Activated CD8-positive, alpha-beta memory T cell treated with anti-CD3 and anti-CD28 coated beads, Interleukin-2, amount 50 U/mL, for 48 hours (primary cell): ENCODE measurements at places on chromosomes 12 and 14.

- DNase-seq, result no peak
These were observed 83.0 kb downstream of the TTC7B start for GRCh38 chr14:90733139-90733808.

DNA sequence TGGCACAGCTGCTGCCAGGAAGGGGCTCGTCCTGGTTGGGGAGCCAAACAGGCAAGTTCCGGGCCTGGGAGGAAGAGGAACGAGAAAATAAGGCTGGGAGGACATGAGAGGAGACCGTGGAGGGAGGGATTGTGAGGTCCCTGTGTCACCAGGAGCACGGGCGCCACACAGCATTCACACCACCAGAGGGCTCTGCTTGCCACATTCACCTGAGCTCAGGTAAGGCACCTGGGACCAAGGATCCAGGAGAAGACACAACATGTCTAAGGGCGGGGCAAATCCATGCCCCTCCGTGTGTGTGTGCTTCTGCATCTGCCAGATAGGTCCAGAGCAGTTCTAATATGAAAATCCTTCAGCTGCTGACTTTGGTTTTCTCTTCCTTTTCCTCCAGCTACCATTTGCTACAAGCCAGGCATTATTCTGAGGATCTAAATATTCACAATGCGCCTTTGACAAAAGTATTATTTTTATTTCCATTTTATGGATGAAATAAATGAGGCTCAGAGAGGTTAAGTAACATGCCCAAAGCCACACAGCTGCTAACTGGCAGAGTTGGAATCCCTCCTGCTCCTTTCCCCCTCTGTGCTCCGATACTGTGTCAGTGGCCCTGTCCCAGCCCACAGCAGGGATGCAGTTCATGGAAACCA is 14.6 kb downstream of the RAPGEF3 start:
- DNase-seq, result peak; percentile 70

DNA sequence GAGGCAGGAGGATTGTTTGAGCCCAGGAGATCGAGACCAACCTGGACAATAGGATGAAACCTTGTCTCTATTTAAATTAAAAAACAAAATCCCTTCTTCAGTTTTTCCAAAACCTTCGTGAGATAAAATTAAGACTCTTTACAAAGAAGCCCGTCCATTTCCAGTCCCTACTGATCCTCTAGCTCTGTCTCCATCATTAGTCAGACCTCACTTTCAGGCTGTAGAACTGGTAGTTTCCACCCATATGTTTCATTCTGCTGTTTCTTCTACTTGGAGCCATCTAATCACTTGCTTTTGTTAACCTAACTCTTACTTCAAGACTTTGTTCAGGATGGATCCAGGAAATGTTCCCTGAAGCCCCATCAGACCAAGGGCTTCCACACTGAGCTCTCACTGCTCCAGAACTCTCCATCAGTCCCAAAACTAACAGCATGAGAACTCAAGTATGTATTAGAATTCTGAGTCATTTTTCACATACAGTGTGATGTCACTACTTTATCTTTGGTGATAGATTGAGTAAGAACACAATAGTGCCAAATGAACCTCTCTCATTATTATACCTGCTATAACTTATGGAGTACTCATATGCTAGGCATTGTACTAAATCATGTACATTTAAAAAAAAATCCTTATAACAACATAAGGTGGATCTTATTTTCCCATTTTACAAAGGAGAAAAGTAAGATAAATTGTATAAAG is 90.8 kb downstream of the PRICKLE1 start:
- no peak for DNase-seq

DNA sequence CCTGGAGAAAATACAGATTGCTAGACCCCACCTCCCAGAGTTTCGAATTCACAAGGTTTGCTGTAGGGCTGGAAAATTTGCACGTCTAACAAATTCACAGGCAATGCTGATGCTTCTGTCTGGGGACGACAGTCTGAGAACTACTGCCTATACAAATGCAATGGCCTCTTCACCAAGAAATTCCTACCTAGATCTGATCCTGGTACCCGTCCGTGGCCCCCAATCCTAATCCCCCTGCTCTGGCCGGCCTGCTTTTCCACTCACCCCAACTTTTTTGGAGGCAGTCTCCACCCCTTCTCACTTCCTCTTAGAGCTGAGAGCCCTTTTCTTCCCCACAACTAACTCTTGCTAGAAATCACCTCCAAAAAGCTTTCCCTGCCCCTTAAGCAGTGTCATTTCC is 3.1 kb upstream of the SSH1 start:
- DNase-seq, result no peak

GRCh38 chr14:69685716-69686115 is 74.3 kb downstream of the SUSD6 start:
- DNase-seq, result no peak

DNA sequence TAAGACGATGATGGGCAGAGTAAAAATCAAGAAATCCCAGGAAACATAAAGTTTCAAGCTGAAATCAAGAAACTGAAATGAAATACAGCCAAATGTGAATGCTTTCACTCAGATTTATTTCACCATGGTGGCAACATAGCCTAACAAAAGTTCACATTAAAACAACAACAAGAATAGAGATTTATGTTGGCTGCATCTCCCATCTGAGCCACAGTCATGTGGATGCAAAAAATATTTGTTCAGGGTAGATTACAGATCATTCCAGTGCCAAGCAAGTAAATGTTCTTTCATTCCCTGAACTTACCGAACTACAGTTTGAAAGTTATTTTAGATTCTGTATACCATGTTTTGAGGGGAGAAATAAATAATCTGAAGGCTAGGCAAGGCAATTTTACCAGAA is 159.9 kb upstream of the TMTC1 start:
- no peak for DNase-seq

DNA sequence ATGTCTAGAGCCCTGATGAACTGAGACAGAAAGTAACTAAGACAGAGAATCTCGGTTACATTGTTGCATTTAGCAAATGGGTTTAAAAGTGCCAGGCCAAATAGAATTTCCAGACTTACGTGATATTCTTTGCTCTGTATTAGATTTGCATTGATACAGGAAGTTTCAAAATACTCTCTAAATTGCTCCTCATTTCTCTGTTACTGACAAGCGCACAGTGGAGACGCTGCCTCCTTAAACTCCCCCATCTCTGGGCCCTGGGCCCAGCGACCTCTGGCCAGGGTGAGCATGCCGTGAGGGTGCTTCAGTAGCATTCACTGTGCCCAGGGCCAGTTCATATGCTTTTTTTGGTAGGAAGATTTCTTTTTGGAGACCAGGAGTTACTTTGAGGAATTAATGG is 22.9 kb upstream of the EVL start:
- no peak for DNase-seq

DNA sequence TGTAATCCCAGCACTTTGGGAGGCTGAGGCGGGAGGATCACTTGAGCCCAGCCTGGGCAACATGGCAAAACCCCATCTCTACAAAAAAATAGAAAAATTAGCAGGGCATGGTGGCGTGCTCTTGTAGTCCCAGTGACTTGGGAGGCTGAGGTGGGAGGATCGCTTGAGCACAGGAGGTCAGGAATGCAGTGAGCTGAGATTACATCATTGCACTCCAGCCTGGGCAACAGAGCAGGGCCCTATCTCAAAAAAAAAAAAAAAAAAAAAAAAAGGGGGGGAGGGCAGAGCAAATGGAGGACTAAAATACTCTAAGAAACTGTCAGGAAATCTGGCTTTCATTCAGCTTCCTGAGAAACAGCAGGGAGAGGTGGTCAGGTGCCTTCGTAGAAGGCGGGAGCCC is 31.7 kb upstream of the TSPAN9 start:
- no peak for DNase-seq

DNA sequence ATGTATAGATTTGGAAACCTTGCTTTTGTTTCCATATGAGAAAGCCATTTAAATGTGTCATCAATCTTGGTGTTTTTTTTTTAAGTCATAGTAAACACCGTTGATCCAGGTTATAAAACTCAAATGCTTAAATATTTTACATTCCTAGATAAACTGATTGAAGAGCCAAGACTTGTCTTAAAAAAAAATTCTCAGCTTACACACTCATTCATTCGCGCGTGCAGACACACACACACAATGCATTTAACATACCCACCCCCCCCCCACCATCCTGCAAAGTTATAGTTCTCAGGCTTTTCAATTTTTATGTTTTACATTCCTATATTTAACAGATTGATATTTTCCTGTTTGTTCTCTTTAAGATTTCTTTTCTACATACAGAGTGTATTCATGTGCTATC is 536.4 kb downstream of the PRKD1 start:
- DNase-seq, result no peak

DNA sequence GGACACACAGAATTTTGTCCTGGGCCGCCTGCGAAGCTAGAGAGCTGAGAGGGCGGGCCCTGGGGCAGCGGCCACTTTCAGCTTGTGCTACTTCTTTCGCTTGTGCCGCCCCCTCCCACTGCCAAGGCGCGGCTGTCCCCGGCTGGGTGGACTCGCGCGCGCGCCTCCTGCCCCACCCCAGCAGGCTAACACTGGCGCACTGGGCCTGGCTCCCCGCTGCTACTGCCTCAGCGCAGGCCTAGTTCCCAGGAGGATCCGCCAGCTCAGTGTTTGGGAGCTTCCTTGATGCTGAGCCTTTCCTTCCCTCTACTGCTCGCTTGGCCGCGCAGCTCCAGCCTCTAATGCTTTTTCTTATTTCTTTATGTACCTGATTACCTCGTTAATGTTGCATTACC is 27.4 kb upstream of the METAP2 start:
- DNase-seq, result no peak

DNA sequence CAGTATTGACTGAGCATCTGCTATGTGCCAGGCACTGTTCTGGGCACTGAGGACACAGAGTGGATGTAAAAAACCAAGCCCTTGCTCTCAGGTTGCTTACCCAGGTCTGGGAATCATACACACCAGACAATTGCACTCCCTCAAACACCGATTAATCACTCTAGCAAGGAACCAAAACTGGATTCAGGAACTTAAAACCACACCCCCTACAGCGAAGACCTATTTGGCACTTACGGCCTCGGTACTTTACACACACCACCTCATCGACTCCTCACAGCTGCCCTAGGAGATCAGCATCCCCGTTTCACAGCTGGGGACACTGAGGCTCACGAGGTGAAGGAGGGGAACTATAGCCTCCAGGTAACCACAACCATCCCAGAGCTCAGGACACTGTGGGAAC is 1.6 kb downstream of the GLTP start:
- DNase-seq, result no peak

DNA sequence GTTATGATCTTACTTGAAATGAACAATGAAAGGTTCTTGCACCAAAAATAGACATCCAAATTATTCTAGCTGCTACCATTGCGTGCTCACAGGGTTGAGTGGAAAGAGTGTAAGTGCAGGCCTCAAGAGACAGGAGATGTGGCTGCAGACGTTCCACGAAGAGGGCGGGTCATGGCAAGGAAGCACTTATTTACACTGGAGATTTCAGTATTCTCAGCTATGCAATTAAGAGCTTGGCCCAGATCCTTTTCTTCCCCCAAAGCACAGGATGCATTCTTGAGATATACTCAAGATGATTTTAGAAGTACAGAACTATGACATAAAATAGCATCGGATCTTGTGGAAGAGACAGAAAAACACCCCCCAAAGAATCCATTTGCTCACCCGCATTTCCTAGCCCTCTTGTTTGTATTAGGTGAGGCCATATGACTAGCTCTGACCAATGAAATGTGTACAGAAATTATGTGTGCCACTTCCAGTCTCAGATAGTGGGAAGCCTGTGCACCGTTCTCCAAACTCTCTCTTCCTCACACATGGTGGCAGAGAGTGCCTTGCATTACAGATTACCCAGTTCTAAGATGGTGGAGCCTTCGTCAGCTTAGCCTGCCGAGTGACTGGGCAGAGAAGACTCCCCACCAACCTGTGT is 261.4 kb downstream of the TTC8 start:
- no peak for DNase-seq

DNA sequence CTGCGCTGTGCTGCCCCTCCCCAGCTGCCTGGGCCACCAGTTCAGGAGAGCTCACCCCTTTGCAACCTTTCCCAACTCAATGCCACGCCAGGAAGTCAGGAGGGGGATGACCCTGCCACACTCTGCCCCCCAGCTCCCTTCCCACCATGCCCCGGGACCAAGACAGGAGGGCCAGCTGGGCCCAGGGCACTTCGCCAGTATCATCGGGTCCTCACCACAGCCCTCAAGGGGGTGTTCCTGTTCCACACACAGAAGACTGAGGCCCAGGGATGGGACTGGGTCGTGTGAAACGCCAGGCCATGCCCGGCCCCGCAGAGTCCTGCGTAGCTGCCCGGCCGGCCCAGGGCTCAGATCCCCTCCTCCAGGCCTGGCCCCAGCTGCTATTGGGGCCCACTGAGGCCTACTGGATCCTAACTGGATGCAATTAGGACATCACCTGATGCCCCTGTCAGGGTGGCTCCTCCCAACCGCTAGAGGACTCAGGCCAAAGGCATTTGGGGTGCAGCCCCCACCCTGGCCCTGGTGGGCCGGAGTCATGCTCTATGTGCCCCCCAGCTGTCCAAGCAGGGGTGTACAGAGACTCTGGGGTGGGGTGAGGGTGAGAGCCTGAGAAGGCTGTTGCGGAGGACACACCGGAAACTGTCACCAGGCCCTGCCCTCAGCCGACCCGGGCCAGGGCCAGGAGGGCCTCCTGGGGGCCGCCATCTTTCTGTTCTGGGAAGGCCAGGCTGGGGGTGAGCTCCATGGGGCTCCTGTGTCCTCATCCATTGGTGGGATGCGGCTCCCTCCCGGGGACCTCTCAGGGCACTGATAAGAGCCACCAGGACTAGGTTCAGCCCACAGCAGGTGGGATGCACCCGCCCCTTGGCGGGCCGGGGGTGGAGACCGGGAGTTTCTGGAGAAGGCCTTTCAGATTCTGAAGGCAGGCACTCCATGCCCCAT is 29.3 kb upstream of the ANKRD9 start:
- DNase-seq, result no peak

- no peak for DNase-seq
These were observed 191.1 kb upstream of the PRICKLE1 start for GRCh38 chr12:42780671-42781070.

GRCh38 chr12:122508163-122508562 is 7.4 kb upstream of the ZCCHC8 start:
- DNase-seq, result no peak

DNA sequence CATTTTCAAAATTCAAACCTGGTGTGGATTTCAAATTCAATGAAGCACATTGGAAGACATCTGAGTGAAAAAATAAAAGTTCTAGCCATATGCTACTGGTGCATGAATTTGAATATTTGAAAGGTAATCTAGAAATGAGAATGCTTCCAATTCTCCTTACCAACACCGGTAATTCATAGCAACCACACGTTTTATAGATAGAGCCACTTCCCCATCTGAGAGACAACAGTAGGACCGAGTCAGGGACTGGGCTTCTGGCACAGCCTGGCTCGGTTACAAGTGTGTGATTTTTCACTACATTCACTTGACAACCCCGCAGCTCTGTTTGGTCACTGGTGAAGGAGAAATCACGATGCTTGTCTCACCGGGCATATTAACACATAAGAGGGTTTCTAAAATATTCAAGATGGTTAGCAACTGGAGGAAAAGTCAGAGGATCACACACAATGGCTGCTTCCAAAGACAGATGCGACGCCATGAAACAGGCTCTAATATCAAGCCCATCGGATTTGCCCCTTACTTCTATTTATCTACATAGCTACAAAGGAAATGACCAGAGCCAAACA is 86.5 kb upstream of the FOXN3 start:
- no peak for DNase-seq

GRCh38 chr12:123398550-123399254 is 14.8 kb downstream of the KMT5A start:
- DNase-seq, result no peak
